ENCODE measurements at places on chromosomes 6 and 20.
A peak's percentile ranks its signal among the peaks of the same experiment; 100 is the strongest.

GRCh38 chr20:19017104-19017690, 195.2 kb upstream of the SLC24A3 start:
- DNase-seq = no peak

GRCh38 chr6:2582268-2582667, 168.5 kb downstream of the MYLK4 start:
- no peak for DNase-seq

- DNase-seq = no peak
These were observed 467.6 kb downstream of the DHX35 start for GRCh38 chr20:39429726-39430125.

DNA sequence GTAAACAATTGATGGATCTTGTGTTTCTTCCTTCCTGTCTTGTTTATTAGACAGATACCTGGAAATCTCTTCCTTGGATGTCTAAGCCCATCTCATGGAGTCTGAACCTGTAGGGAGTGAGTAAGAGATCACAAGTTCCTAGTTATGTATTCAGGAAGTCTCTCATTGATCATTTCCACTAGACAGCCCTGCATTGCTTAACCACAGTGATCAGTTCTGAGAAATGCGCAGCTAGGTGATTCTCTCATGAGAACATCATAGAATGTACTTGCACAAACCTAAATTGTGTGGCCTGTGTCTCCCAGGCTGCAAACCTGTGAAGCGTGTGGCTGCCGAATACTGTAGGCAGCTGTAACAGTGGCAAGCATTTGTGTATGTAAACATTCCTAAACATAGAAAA, 39.1 kb downstream of the FAM120B start:
- no peak for DNase-seq

- DNase-seq = no peak
These were observed 19.9 kb downstream of the TPD52L1 start for GRCh38 chr6:125173341-125174095.

DNA sequence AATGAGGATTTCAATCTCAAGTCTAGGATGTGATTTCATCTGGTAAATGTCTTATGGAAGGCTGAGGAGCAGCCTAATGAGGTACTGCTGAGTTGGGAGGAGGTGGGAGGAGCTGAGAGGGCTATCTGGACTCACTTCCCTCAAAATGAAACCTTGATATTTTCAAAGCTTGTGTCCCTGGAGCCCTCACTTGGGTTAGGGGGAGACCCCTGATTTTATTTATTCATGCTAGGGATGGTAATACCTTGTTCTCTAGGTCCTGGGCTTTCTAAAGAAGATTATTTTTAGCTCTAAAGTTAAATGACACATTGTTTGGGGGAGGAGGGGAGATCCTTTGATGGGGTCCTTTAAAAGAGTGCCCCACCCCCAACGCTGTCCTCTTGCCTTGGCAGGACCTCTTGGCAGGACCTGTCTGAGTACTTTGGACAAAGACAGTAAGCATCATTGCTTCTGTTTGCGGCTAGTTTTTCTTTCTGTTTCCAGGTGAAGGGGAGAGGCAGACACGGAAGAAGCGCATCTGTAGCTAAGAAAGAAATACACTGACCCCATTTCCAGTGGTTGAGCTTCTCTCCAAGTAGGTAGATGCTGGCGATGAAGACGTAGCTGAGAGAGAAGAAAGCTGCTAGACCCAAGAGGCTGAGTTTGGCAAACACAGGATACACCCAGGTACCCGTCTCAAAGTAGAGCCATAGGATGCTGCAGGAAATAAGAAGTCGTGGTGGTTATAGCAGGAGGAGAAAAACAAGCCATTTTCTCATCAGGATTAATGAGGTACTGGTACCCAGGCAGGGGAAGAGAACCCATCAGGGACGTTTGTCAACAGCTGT, 55.6 kb downstream of the ADTRP start:
- no peak for DNase-seq

DNA sequence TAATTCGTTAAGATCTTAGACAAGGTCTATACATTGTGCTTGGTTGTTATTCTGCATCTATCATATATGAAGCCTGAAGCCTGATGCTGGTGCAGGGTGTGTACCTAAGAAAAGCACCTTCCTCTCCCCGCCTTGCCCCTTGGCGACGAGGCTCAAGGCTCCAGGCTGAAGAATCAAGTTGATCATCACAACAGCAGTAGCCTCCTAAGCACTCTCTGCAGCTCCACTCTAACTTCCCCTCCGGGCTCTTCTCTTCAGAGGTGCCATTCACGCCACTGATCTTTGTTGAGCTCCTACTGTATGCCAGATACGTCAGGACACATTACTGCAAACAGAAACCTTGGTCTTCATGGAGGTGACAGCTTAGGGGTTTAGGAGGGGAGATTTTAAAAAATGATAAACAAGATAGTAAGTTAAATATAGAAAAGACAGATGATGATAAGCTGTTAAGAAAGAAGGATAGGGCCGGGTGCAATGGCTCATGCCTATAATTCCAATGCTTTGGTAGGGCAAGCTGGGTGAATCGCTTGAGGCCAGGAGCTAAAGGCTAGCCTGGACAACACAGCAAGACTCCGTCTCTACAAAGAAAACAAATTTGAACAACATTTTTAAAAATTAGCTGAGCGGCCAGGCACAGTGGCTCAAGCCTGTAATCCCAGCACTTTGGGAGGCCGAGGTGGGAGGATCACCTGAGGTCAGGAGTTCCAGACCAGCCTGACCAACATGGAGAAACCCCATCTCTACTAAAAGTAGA, 38.4 kb upstream of the ZNF217 start:
- no peak for DNase-seq

DNA sequence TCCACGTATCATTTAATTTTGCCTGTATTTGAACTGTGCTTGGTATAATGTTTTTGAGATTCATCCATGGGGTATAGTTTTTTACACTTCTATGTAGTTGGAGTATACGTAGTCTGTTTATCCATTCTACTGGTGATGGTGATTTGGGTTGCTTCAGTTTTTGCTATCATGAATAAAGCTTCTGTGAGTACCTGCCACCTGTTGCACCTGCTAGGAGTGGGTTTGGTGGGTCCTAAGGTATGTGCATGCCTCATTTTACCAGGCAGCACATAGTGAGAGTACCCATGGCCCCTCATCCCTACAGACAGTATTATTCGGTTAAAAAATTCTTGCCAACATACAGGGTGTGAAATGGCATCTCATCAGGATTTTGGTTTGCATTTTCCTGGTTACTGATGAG, 92.9 kb downstream of the DNAH8 start:
- DNase-seq = no peak

DNA sequence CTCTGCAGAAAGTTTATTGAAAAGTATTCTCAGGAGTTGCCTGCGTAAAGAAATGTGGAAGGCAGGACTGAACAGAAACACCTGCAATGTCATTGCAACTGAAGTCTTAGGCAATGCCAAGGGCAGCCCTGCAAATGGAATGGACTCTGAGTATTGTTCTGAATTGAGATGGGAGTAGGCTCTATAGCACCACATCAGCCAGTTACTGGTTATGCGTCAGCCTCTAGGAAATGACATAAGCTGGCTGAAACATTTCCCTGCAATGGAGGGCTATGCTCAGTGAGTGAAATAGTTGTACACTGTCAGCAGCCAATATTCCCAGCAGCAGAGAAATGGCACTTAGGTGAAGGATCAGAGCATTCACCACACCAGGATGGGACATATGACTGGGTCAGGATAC, 13.8 kb upstream of the GJE1 start:
- no peak for DNase-seq

DNA sequence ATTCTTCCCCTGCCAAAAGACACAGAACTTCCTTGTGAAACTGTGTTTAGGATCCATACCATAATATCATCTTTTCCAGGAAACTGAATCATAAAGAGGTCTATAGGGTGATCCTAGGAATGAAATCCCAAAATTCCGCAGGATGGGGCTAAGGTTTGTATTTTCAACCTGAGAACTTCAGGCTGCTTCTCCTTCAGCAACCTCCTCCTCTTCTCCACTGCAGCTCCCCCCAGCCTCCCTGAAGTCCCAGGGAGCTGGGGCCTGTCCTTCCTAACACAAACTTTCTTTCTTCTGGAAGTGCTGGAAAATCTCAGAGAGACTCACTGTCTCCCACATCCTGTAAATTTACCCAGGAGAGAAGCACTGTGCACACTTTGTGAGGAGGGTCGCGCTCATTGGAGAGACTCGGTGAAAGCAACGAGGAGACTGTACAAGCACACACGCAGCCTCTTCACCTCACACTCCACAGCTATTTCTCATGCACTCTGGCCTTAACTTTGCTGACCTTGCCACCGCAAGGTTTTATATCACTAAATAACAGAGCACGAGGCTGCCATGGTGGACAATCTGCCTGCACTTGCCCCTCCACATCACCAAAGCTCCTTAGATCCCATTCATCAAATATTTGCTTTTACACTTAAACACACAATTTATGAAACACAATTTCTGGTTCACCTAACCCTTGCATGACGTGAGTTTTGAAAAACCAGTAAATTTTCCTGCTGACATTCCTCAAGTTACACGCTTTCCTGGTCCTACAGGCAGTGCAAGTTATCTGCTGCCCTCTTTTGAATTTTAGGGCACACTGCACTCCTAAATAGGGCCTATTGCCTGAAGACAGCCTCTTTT, 14.3 kb downstream of the ID4 start:
- DNase-seq = no peak

GRCh38 chr6:87798393-87799278, 96.6 kb upstream of the AKIRIN2 start:
- no peak for DNase-seq

- no peak for DNase-seq
These were observed 1.6 kb downstream of the TPBG start for GRCh38 chr6:82365016-82365795.

DNA sequence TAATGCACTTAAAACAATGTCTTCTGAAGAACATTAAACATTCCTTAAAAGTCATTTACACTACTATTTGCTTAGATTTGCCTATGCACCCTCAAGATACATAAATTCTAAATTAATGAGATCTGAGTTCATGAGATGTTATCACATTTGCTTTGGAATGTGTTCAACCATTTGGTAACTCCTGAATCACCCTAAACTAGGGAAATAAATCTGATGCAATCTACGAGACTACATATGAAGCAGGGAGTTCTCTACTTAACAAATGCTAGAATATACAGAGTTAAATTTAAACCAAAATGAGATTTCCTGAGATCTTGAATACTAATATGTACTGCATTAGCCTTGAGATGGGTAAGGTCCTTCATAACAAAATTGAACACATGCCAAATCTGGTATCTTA, 170.1 kb downstream of the CLIC5 start:
- no peak for DNase-seq

GRCh38 chr6:144006736-144007477, 1.2 kb downstream of the PLAGL1 start:
- no peak for DNase-seq

GRCh38 chr6:89398762-89399525, 13.1 kb downstream of the RRAGD start:
- no peak for DNase-seq

DNA sequence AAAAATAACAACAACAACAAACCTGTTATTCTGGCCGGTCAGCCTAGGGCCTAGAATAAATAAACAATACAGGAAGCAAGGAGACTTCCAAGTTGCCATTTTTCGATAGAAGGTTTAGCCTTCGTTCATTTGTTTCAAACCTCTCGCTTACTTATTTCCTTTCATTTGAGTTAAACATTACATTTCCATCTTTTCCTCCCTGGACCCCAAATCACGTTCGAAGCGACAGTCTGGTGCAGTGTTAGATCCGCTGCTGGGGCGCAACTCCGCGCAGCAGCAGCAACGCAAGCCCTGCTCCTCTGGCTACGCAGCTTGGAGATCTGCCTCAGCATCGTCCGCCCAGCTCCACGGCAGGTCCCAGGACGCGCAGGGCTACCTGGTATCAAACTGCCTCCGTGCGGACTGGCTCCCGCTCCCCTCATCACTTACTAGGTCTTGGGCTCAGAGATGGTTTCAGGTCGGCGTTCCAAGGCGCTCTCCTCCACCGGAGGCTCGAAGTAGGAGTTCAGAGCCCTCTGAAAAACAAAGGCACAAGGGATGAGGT, 530 bp downstream of the TDP2 start:
- no peak for DNase-seq

- DNase-seq = no peak
These were observed 128.6 kb upstream of the LRFN2 start for GRCh38 chr6:40715570-40716403.

DNA sequence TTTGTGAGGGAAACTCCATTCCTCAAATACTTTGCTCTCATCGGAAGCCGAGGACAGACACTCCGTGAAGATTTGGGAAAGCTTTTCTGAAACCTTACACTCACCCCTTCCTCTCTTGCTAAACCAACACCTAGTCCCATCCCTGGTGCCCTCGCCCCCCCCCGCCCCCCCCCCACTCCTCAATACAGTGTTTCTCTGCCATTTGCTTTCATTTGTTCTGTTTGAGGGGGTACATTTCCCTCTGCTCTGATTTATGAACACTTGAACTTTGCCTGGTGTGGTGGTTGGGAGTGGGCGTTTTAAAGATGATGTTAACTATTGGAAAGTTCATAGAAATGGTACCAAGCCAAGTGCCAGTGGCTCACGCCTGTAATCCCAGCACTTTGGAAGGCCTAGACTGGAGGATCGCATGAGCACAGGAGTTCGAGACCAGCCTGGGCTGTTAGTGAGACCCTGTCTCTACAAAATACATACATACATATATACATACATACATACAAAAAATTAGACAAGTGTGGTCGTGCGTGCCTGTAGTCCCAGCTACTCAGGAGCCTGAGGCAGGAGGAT, 1.1 kb downstream of the RAB32 start:
- DNase-seq = no peak

DNA sequence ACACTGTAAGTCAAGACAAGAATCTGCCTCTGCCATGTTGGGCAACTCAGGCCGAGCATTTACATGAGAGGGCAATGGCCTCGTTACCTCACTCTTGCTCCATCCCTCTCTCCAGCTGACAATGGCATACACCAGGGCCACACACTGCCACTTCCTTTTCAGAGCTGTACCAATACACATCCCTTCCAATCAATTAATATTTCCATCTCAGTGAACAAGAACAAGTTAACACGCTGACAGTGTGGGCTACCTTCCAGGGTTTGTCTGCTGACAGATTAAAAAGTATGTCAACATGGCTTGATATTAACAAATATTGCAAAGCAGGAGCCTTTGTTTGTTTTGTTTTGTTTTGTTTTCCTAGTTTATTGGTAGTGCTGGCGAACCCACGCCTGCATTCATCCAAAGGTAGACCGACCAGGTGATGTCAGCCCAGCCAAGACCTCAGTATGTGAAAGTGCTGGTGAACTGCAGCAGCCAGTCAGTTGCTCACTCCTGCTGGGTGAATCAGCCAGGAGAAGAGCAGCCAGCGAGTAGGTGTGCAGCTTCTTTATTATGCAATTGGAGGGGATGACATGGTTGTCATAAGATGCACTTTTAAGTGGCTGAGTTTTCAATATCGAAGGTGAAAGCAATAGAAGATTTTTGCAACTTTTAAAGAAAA, 487.3 kb upstream of the JARID2 start:
- peak; percentile 23 for DNase-seq

GRCh38 chr6:104771258-104771832, 88.4 kb downstream of the HACE1 start:
- DNase-seq = peak; percentile 33

Measured in CD4-positive, alpha-beta T cell treated with Interleukin-1 beta for 1 hour (primary cell).